ENCODE measurements at places on chromosomes 3 and 15. TPM values are rescaled to one million over a fixed set of nuclear protein-coding genes. Genes with fewer than 3 reads are reported as not detected.

DNA sequence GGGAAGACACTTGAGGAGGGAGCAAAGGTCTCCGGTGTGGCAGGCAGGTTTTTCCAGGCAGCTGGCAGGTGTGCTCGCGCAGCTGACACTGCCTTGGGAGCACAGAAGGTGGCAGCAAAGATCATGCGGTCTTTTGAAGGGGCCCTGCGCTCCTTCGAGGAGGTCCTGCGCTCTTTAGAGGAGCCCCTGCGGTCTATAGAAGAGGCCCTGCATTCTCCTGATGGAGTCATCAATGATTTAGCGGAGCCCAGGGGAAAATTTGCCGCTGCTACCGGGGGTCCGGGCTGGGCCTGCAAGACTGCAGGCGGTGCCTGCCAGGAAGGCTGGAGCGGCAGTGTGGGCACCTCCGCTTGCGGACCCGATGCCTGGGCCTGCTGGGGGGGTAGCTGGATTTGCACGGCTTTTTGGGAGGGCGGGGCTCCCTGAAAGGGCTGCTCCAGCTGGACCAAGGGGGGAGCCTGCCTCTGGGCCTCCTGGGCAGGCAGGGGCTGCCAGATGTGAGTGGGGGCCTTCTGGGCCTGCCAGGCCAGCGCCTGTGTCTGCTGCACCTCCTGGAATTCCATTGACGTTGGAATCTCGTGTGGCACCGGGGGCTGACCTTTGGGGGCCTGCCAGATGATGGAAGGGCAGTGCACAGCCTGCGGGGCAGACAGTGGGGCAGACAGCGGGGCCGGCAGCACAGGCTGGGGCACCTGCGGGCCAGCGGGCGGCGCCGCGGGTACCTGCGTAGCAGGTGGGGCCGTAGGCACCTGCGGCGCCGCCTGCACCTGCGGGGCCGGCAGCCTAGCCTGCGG, 2.1 kb downstream of the MAGEL2 start:
- H3K27me3 ChIP-seq, result no peaks in the 10 kb centered on the region
- no peak overlapping the region for H3K27ac ChIP-seq
- no peaks in the 10 kb centered on the region for H3K4me1 ChIP-seq
- H3K4me3 ChIP-seq, result no peak overlapping the region

Gene FGF12
- 0.43 TPM for total RNA-seq

Gene SENP5
- total RNA-seq, result 11.0 TPM

Gene USP13
- total RNA-seq, result 3.1 TPM

DNA sequence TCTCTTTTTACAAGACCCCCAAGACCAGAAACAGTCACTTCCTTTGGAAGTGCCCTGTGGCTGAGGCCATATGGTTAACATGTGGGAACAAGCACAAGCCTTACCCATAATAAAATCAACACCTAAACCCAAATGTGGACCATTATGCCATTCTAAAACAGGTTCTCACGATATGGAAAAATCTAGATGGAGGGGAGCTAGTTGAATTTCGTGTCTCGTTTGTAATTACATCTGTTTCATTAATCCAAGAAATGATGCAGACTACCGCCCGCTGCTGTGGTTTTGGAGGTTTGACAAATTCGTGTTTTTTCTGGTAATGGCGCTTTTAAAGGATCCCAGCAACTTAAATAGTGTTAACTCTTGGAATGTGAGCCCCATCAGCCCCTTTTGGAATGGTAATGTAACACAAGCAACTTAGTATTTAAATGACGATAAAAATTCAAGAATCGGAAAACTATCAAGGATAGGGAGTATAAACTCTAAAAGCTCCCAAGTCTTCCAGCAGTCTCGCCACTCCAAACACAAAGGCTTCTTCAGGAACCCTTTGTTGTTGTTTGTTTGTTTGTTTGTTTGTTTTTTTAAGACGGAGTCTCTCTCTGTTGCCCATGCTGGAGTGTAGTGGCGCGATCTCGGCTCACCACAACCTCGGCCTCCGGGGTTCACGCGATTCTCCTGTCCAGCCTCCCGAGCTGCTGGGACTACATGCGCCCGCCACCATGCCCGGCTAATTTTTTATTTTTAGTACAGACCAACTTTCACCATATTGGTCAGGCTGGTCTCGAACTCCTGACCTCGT, 1.1 kb downstream of the CNBP start:
- no peak for DNase-seq
- peaks cover 7% of the 10 kb centered on the region for H3K36me3 ChIP-seq

DNA sequence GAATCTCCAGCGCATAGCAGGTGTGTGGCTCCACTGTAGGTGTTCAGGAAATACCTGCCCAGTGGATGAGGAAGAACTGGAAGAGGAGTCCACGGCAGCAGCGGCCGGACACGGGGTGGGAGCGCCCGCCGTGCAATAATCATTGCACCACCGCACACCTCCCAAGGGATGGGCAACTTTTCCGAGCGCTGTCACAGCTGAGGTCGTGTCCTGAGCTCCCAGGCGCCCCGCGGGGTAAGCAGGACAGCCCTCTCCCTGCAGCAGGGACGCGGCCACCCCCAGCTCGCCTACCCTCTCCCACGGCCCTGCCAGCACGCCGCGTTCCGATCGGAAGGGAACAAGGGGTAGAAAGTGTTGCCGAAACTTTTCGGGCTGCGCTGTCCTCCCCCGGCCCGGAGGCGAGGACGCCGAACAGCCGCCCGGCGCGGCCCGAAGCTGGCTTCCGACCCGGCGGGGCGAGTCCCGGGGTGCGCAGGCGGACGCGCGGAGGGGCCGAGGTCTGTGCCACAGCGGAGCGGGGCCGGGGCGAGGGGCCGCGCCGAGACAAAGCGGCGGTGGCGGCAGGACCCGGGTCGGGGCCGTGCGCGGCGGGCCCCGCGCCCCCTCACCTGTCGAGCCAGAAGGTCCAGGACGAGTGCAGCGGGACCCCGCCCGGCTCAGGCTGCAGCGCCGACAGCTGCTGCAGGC, 475 bp downstream of the EIF4E3 start:
- DNase-seq, result no peak
- H3K36me3 ChIP-seq, result no peaks in the 10 kb centered on the region
- H3K27me3 ChIP-seq, result no peaks in the 10 kb centered on the region
- peak overlapping the region; percentile 95 for H3K4me3 ChIP-seq

- no peak for DNase-seq
- H3K27ac ChIP-seq, result no peak overlapping the region
- H3K4me1 ChIP-seq, result no peaks in the 10 kb centered on the region
- H3K4me3 ChIP-seq, result no peak overlapping the region
- H3K27me3 ChIP-seq, result no peaks in the 10 kb centered on the region
Measured at GRCh38 chr15:51401872-51402517, 60.5 kb downstream of the GLDN start.
